Fibroblast of mammary gland (primary cell): ENCODE measurements at places on chromosomes 6 and 20.

DNA sequence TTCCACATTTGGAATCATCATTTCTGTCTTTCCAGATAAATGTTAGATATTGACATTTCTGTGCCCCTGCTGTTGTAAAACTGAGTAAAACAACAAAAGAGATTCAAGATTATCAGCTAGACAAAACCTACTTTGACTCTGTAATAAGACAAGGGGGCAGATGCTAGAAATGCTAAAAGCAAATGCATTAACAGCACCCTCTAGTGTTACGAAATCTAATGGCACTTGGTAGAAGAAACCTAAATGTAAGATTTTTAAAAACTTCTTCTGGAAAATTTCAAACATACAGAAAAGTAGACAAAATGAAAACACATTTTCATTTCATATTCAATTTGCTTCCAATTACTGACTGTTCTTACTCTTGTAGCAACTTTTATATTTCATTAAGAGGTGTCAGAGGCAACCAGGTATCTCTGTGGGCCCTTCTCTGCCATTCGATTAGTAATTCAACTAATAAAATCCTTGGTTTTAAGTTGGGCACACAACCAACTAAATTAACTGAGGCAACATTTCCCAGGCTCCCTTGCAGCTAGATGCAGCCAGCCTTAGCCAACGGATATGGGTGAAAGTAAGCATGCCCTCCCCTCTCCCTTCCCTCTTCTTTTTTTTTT is 45.0 kb downstream of the SLC23A2 start:
- peak; percentile 75 for DNase-seq

GRCh38 chr6:11425431-11425871 is 112.1 kb upstream of the TMEM170B start:
- DNase-seq = no peak

- DNase-seq = no peak
These were observed 99.5 kb downstream of the KCNQ5 start for GRCh38 chr6:72721346-72721745.

DNA sequence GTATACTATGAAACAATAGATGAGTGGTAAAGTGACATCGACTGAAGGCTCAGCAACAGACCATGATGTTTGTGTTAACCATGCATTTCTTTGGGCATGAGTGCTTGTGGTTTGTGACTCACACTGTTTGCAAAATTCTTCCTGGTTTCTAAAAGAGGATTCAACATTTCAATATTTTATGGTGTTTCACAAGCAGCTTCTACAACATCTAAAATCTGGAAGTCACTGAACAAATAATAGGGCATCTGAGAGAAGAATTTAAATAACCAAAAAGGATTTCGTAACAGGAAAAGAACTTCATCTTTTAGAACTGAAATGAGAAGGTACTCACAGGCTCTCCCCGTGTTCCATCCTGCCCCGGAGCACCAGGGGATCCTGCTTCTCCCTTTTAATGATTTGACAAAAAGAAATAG is 146.2 kb downstream of the COL21A1 start:
- peak; percentile 98 for DNase-seq

DNA sequence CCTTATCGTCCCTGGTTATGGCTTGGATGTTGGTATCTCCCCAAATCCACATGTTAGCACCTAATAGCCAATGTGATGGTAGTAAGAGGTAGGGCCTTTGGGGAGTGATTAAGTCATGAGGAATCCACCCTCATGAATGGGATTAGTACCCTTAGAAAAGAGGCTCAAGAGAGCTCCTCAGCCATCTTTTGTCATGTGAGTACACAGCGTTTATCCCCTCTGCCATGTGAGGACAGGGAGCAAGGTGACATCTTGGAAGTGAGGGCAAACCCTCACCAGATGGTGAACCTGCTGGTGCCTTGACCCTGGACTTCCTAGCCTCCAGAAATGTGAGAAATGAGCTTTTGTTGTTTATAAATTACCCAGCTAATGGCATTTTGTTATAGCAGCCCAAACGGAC is 16.1 kb upstream of the SIRPB2 start:
- DNase-seq = no peak

GRCh38 chr6:15299430-15300131 is 53.7 kb downstream of the JARID2 start:
- no peak for DNase-seq

GRCh38 chr6:151209071-151209831 is 30.5 kb upstream of the AKAP12 start:
- peak; percentile 23 for DNase-seq

DNA sequence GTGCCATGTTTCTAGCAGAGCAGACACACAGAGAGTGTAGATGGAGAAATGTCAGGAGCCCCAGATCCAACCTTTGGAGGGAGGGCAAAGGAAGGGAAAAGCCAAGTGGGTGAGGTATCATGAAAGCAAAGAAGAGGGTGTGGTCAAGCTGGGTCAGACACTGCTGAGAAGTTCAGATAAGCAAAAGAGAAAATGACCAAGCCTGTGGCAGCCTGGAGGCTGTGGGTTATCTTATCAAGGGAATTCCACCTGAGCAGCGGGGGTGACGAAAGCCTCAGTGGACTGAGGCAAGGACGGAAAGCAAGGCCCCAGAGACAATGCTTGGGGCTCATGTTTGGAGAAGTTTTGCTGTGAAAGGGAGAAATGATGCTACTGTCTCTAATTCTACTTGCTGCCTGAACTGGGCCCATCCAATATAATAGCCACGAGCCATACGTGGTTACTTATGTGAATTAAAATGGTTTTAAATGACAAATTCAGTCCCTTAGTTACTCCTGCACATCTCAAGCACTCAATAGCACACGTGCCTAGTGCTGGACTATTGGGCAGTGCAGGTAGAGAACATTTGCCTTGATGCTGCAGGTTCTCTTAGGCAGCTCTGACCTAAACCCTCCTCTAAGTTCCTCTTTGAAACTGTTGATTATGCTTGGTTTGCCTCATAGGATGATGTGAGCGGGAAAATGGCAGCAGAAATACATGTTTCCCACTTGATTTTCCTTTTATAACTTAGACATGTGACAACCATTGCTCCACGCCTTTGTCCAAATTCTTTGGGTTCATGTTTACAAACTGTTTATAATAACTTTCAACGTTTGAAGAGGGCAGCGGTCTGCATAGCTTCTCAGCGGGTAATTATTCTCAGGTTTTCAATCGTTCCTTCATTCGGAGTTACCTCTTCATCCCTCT is 63.7 kb downstream of the SLC22A23 start:
- no peak for DNase-seq

GRCh38 chr6:5094327-5094726 is 9.2 kb downstream of the PPP1R3G start:
- peak; percentile 96 for DNase-seq

DNA sequence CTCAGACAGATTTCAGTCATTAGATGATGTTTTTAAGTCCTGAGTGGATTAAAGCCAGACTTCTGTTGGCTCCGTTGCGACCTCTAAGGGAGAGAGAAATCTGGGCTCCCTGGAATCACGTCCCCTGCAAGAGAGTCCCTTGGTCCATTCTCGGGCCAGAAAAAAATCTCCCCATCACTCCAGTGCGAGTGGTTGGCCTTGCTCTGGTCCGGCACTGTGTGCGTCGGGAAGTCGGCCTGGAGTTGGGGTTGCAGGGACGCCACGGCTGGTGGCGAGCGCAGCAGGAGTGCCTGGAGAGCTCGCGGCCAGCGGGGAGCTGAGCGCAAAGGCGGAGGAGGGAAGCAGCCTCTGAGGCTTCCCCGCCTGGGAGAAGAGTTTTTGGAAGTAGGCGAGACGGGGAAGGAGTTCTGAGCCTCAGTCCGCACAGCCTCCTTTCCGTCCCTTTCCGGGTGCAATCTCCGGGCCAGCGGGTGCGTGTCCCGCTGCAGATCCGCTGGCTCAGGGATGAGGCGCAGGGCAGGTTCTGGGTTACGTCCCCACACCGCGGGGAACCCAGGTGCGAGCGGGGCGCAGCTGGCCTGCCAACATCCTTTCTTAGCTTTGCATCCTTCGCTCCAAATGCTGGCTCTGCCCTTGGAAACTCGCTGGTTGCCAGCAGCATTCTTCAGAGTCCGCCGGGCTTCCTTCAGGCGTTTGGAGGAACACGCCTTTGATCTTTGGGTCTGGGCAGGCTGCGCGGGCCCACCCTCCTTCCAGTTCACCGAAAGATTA is 6.8 kb downstream of the TCF21 start:
- peak; percentile 30 for DNase-seq
